ENCODE measurements at places on chromosomes 7 and 10.

DNA sequence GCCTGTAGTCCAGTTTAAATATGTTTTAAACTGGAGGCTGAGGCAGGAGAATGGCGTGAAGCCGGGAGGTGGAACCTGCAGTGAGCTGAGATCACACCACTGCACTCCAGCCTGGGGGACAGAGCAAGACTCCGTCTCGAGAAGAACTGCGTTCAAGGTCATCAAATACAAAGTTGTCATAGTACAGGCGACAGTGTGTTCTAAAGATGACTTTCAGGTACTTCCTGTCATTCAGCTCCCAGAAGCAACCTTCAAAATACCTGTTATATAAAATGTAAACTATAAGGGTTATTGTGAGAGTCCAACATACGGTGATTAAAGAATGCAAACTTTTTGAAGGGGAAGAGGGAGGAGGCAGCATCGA, 8.7 kb downstream of the MPP7 start:
- no peak for DNase-seq

- DNase-seq, result no peak
These were observed 2.7 kb downstream of the ITGB1 start for GRCh38 chr10:32955299-32955772.

GRCh38 chr7:155951554-155952158, 139.4 kb upstream of the SHH start:
- no peak for DNase-seq

DNA sequence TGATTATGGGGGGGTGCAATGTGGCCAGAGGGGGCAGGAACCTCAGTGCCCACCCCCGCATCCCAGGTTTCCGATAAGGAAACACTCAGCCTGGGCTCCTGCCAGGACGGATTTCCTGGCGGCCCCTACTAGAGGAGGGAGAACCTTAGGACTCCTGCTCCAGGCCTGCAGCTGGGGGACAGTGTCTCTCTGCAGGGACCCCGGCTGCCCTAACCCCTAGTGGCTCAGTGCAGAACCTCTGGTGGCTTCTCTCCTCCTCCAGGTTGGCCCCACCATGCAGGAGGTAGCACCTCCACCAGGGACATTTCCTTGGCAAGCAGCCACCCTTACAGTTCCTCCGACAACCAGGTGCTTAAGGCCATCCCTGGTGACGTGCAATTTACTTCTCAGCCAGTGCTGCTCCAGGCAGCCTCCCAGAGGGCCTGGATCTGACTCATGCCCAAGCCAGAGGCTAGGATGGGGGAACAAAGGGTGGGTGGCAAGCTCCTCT, 31.9 kb downstream of the SH2B2 start:
- DNase-seq, result no peak

- DNase-seq, result no peak
These were observed 53.8 kb upstream of the CPXM2 start for GRCh38 chr10:123945325-123945920.

GRCh38 chr10:103852856-103853255, 2.5 kb downstream of the SH3PXD2A start:
- DNase-seq, result no peak

- DNase-seq, result no peak
These were observed 240.7 kb downstream of the TCERG1L start for GRCh38 chr10:131070856-131071255.

- DNase-seq, result no peak
These were observed 279.4 kb downstream of the FZD1 start for GRCh38 chr7:91543646-91544045.

- DNase-seq, result no peak
These were observed 162.3 kb downstream of the SVIL start for GRCh38 chr10:29472301-29473086.

DNA sequence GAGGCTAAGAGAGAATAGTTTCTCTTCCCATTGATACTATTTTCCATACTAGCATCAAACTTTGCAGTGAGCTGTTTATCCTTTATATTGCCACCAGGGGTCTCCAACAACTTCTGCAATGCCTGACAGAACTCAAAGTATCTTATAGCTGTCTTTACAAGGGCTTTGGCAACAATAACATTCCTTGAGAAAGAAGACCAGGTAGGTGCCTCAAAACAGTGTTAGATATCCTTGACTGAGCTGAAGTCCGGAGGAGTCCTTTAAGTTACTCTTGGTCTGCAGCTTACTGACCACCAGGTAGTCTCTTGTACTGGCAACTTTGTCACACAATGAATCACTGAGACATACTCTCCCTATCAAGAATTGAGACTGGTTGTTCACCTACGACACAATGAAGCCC, 30.0 kb upstream of the TES start:
- DNase-seq, result no peak

DNA sequence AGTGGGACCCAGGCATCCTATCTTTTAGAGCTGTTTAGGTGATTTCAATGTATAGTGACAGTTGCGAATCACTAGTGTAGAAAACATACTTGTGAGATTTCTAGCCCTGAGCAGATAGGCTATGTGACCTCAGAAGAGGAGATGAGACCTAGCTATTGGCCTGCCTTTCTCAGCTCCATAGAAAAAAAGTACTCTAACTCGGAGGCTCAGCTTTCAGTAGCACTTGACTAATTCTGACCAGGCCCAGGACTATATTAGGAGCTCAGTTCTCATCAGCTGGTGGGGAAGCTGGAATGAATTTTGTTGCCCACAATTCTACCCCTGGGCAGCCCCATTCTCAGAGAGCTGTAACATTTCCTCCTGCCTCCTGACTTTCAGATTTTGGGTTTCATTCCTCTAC, 179.9 kb upstream of the NAMPT start:
- no peak for DNase-seq

DNA sequence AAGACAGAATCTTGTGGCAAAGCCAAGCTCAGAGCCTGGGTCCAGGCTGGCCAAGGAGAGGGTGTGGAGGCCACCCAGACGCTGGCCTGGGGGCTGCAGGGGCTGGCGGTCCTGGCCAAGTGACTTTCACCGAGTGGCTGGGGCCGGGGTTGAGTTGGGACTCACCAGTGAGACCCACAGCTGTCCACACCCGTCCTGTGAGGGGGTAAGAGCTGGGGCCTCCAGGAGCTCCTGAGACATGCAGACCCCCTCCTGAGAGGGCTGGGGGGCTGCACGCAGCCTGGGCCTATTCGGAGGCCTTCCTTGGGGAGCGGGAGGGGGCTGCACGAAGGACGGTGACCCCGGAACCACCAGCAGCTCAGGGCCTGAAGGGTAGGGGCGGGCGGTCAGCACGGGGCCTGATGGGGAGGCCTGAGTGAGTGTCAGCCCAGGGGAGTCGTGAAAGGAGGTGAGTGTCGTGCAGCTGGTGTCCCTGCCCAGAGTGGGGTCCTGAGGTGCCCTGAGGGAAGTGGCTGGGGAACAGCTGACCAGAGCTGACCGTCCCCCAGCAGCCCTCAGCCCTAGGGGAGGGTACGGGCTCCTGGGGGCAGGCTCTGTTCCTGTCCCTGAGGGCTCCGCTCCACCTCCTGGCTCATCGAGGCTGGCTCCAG, 100.9 kb downstream of the FOXL3 start:
- no peak for DNase-seq

GRCh38 chr7:77258593-77258992, 59.0 kb upstream of the FGL2 start:
- DNase-seq, result no peak

DNA sequence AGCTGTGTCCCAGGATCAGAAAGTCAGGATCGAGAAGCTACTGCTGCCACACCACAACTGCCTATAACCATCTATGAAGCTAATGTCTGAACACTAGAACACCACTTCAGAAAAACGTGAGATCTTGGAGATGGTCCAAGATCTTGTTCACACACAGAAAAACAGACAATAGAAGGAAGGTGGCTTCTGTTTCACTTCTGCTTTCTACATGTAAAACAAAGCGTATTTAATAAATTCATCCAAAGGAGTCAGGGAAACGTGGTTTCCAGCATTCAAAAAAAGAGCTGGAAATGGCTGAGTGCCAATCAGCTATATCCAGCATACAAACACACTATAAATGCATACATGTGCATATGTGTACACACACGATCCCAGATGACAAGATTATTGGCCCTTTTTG, 70.2 kb upstream of the CCDC71L start:
- DNase-seq, result no peak

GRCh38 chr7:79475455-79475854, 22.0 kb upstream of the MAGI2 start:
- DNase-seq, result no peak

DNA sequence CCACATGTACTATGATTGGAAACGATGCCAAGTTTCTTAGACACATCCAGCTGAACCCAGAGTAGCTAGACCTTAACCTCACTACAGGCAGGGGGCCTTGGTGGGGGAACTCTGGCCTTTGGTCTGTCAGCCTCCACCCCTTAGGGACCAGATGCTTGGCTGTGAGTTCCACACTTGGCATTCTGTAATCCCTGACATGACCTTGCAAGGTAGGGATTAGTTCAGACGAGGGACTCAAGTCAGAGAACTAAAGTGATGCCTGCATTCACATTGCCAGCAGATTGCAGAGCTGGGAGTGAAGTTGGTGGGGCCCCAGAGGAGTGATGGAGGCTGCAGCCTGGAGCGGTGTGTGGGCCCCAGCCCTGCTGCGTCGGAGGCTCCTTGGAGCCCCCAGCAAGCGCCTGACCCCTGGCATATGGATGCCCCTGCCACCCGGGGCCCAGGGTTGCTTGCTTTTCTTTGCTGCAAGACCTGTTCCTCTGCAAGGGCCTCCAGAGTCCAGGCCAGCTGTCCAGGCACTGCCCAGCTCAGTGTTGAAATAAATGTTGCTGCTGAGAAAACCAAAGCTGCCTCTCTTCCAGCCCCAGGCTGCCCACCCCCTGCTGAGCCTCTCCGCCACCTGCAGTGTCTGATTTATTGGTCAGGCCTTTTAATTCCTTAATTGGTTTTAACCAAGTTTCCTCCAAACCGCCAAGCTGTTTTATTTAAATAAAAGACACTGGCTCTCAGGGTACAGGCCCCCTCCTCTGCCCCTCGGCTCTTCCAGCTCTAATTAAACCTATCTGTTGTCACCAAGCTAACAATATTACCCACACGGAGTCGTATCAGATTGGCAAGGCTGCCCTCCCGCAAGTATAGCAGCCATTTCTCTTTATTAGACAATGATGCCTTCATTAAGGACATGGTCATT, 4.7 kb downstream of the NPTX2 start:
- DNase-seq, result no peak

DNA sequence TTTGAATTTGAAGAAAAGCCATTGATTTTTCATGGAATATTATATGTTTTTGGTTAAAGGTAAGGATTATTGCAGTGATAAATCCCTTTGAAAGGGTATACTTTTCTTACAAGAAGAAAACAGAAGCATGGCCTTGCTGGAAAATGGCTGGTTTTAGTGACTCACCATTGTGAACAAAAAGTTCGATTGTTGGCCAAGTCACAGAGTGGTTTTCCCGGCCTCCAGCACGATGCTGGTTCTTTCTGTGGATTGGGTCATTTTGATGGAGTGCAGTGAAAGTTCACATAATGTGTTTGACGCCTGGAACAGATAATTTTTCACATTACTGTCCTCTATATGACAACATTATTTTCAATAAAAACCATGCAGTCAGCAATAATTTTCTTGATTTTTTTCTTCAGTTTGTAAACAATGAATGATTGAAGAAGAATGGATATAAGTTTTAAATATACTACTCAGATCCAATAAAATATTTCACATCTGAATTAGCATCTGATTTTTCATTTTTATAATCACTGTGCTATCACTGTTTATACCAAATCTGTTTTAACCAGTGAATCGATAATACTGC, 60.9 kb downstream of the RBM20 start:
- no peak for DNase-seq

DNA sequence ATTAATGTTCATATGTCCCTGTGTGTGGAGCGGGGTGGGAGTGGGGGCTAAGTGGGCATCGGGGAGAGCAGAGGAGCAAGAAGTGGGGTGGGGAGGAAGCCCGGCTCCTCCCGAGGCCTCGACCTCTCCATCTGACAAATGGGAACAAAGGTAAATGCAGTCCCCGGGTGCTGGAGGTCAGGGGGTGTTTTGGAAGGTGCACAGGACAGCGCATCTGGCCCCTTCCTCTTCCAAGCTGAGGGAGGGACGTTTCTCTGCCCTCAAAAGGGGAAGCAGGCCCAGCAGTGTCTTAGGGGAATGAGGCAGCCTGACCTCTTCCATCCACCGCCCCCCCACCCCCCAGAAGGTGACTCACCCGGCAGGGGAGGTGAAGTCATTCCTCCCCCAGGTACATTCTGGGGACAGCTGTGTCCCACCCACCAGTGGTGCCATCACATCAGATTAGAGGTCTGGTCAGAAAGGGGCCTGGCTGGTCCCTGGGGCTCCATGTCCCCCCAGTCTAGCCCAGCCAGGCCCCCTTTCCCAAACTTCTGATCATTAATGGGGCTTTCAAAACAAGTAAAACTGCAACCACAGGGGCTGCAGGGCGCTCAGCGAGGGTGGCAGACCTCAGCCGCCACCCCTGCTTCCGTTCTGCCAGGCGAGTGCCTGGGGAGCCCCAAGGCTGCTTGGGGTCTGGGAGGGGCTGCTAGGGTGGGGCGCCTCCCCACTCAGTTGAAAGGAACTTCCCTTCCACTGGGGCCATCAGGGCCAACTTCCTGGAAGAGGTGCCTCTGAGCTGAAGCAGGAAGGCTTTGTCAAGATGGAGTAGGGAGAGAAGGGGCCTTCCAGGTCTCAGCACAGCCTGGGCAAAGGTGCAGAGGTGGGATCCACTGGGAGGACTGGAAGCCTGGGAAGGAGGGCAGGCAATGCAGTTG, 10.8 kb downstream of the LFNG start:
- no peak for DNase-seq

DNA sequence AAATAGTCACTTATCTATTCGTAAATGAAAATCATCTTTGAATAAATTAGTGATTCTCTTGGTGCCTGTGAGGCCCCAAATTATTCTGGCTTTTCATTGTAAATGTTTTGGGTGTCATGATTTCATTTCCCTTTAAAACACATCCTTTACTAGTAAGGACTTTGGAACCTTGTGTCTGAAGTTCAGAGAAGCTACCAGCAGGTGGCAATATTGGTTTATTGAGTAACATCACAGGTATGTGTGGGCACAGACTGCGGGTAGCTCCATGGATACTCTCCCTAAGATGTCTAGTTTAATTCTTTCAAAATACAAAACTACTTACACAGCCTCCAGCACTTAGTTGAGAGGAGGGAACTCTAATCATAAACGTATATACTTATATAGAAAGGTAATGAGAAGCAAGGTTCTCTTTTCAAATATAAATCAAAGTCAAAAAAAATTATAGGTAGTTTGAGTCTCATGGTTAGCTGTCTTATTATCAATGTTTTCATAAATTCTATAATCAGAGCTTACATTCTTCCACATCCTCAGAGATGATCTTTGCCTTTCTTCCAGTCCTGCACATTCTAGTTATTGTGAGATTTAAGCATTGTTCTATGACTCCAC, 449.6 kb downstream of the GRM8 start:
- DNase-seq, result no peak

- DNase-seq, result no peak
These were observed 154.8 kb downstream of the RPS24 start for GRCh38 chr10:78188446-78188845.

DNA sequence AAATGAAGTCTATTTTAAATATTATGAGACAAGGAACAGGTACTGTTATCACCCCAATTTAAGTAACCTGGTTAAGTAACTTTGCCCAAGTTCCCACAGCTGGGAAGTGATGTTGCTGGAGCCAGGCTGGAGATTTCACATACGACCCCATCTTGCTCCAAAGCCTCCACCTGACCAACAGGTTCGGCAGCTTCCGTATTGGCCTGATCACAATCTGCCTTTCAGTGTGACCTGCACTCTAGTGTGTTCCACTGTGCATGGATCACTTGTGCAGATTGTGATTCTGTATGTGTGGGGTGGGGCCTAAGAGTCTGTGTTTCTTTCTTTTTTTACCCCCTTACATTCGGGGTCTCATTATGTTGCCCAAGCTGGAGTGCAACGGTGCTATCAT, 66.1 kb downstream of the PRTFDC1 start:
- DNase-seq, result no peak

- DNase-seq, result no peak
These were observed 5.1 kb upstream of the PLEKHS1 start for GRCh38 chr10:113746217-113746957.

GRCh38 chr7:818031-818699, 14.1 kb upstream of the SUN1 start:
- no peak for DNase-seq

Data from cerebellar nuclear complex (tissue), 1 donor.